Foreskin fibroblast (primary cell): ENCODE measurements at places on chromosomes 6 and 20.

GRCh38 chr6:17930321-17930993 is 57.0 kb downstream of the KIF13A start:
- no peak for DNase-seq

- DNase-seq, result no peak
Measured at GRCh38 chr20:16490696-16491095, 82.6 kb downstream of the KIF16B start.

- DNase-seq, result no peak
Measured at GRCh38 chr6:26500102-26500501, at the start of gene BTN1A1. Gene BTN1A1 (plus strand): TSS chr6:26500303. CDS start chr6:26501287, 984 bp downstream.

- DNase-seq, result no peak
Measured at GRCh38 chr6:141349710-141350109, 783.0 kb upstream of the GJE1 start.

- no peak for DNase-seq
Measured at GRCh38 chr6:94713446-94713845, 863.9 kb upstream of the MANEA start.

- DNase-seq, result peak; percentile 67
Measured at GRCh38 chr6:155273431-155273830, 9.6 kb downstream of the CLDN20 start.
